ENCODE measurements at places on chromosomes 6 and 20.
A peak's percentile ranks its signal among the peaks of the same experiment; 100 is the strongest.

DNA sequence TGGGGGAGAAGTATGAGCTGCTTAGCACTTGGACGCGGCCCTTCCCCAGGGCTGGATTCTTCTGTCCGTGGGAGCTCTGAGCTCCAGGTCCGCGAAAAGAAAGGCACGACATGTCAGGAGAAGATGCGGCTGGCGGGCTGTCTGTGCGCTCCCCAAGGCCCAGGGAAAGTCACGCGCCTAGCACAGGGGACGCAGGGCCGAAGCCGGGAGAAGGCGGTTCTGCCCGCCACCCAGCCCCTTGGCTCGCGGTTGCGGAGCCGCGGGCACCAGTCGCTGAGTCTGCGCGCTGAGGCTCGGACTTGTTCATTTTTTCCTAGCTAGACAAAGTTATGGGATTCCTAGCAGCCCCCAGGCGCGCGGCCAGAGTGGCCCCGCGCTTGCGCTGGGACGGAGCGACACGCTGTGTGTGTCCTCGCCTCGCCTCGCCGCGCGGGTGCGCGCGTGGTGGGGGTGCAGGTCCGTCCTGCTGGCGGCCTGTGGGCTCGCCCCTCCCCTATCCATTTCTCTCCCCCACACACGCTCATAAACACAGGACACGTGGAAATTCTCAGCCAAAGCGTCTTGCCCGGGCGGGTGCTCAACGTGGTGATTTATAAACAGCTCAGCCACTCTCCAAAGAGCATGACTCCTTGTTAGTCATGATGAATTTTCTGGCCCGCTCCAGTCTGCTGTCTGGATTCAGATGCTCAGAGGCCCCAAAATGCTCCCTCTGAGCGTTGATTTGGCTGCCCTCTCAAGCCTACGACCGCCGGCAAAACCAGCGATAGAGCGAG lies 1.9 kb upstream of the POU3F2 start:
- peak; percentile 59 for DNase-seq

- no peak for DNase-seq
These were observed 231.3 kb downstream of the TFAP2C start for GRCh38 chr20:56860413-56860812.

- DNase-seq: peak; percentile 54
These were observed 4.3 kb downstream of the SDCBP2 start for GRCh38 chr20:1324598-1325172.

- DNase-seq: no peak
These were observed 41.5 kb upstream of the MDFI start for GRCh38 chr6:41596807-41597206.

GRCh38 chr6:151494936-151495320 lies 1.1 kb downstream of the CCDC170 start:
- no peak for DNase-seq

DNA sequence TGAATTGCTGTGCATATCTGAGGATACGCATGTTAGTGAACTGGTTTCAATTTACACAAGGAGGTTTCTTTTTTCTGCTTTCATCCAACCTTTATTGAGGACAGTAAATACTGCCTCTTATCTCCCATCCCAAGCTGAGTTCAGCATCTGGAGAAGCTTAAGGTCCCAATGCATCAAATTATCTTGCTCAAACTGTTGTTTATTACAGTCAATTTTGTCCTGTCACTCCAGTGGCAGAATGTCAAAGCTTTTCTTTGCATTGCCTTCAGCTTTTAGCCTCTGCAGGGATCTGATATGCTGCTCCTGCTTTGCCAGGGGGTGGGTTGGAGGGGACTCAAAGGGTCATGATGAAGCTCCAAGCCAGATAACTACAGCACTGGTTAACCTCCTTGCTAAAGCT lies 435.4 kb upstream of the SOX4 start:
- no peak for DNase-seq
